ENCODE measurements at places on chromosomes 4 and X. TPM values are rescaled to one million over a fixed set of nuclear protein-coding genes. Genes with fewer than 3 reads are reported as not detected.

DNA sequence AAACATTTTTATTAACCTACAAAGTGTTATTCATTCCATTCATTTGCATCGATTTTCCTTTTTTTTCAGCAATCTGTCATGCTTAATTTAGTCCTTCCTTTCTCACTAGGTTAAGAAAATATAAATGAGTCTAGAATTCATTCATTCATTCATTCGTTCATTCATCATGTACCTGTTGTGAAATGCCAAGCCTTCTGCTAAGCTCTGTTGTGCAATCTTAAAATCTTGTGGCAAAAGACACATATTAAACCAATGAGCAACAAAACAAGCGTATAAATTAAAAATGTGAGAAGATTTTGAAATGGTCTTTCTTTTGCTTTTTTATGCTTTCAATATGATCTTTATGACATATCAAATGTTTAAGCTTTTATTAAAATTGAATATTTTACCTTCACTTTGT is 88.6 kb upstream of the MAD2L1 start:
- no peak for DNase-seq

GRCh38 chr4:126961661-126962060 is 671.1 kb upstream of the INTU start:
- DNase-seq, result no peak

DNA sequence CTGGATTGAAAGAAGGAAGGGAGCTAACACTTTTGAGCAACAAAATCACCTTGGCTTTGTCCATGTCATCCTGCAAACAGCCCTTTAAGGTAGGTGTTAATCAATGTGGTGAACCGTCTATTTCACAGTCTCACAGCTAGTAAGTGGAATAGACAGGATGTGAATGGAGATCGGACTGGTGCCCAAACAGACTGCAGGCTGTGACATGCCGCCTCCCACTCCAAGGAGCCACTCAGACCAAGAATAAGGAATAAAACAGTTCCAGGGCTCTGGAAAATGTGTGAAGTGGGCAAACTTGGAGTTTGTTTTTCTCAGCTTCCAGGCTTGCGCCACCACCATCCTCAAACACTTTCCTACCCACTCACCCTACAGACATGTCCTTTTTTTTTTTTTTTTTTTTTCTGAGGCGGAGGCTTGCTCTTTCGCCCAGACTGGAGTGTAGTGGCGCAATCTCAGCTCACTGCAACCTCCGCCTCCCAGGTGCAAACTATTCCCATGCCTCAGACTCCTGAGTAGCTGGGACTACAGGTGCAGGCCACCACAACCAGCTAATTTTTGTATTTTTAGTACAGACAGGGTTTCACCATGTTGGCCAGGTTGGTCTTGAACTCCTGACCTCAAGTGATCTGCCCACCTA is 57.7 kb upstream of the SEC24B start:
- DNase-seq, result no peak

DNA sequence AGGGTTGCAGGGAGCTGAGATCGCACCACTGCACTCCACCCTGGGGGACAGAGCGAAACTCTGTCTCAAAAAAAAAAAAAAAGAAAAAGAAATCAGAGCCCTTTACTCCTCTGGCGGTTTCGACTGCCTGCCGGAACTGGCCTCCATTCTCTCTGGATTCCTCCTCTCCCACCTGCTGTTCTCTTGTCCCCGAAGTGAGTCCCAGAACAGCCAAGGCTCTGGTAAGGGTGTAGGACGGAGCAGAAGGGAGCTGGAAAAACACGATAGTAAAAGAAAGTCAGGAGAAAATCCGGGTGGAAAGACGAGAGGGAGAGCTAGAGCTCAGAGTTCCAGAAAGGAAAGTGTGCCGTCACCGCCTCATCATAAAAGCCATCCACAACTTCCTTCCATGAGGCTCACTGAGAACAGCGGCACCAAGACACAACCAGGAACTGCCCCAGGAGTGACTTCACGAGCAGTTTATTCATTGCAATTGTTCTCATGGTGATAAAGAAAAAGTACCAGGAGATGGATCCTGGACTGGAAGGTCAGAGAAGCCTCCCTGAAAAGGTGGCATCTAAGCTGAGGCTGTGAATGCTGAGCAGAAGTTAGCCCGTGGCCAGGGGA is 12.3 kb downstream of the TLR3 start:
- DNase-seq, result no peak

GRCh38 chrX:8815460-8816065 is 14.4 kb upstream of the FAM9A start:
- peak; percentile 6 for DNase-seq

DNA sequence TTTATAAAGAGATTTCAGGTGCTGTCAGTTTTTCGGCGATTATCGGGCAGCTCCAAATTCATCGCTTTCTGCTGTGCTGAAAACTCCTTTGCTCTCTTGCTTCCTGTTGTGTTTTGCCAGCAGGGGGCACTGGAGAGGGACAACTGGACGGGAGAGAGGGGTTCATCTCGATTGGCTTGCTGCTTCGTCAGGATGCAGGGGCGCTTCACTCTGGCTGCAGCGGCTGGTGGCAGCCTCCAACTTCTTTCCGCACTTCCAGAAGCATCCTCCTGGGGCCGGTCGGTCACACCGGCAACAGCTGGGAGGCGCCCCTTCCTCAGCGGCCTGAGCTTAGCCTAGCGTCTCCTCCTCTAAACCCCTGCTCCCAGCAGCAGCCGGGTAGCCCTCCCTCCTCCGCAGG is 29.5 kb downstream of the MSL3 start:
- no peak for DNase-seq

Gene MYOZ2
- 0.63 TPM for polyA plus RNA-seq

Measured in large intestine (tissue), 12 donors.